ENCODE measurements at places on chromosomes 5 and 9. TPM values are rescaled to one million over a fixed set of nuclear protein-coding genes. Genes with fewer than 3 reads are reported as not detected.

The DRD1 gene
- total RNA-seq: 0.34 TPM

The LIX1 gene
- not detected for total RNA-seq

The GCNT1 gene
- 0.62 TPM for total RNA-seq

The TPPP gene
- total RNA-seq: 1.7 TPM

The PGM5 gene
- total RNA-seq: 0.15 TPM

The PCDHGA9 gene
- total RNA-seq: 5.1 TPM

The SURF4 gene
- 367 TPM for total RNA-seq

The TRPM6 gene
- 0.93 TPM for total RNA-seq

The FYB1 gene
- total RNA-seq: 4.0 TPM

The MSX2 gene
- total RNA-seq: 1.4 TPM

The PCDHGA10 gene
- 4.5 TPM for total RNA-seq

The TEX48 gene
- total RNA-seq: not detected

The TRIM36 gene
- total RNA-seq: 3.1 TPM

The ENTPD8 gene
- total RNA-seq: not detected

The DPM2 gene
- total RNA-seq: 12.0 TPM

The SHISAL2B gene
- not detected for total RNA-seq

The ANKRD20A1 gene
- not detected for total RNA-seq

The RNF180 gene
- 5.3 TPM for total RNA-seq

The WNT8A gene
- total RNA-seq: not detected

The STK32A gene
- total RNA-seq: 44.0 TPM

The SPINK13 gene
- total RNA-seq: not detected

The WWC1 gene
- total RNA-seq: 0.69 TPM

The SHLD3 gene
- 5.0 TPM for total RNA-seq

The RNF208 gene
- total RNA-seq: not detected

The CENPK gene
- 12.7 TPM for total RNA-seq

The WHRN gene
- total RNA-seq: 14.0 TPM

The PKD2L2 gene
- not detected for total RNA-seq

The EIF4E1B gene
- total RNA-seq: not detected

The ARAP3 gene
- 16.7 TPM for total RNA-seq

The ZNF618 gene
- total RNA-seq: 8.2 TPM

The PCAT7 gene
- not detected for total RNA-seq

The DOCK8 gene
- total RNA-seq: 13.3 TPM

The CDH12 gene
- under 0.01 TPM for total RNA-seq

The ERAP2 gene
- 7.0 TPM for total RNA-seq
